ENCODE measurements at places on chromosomes 2 and 18.

DNA sequence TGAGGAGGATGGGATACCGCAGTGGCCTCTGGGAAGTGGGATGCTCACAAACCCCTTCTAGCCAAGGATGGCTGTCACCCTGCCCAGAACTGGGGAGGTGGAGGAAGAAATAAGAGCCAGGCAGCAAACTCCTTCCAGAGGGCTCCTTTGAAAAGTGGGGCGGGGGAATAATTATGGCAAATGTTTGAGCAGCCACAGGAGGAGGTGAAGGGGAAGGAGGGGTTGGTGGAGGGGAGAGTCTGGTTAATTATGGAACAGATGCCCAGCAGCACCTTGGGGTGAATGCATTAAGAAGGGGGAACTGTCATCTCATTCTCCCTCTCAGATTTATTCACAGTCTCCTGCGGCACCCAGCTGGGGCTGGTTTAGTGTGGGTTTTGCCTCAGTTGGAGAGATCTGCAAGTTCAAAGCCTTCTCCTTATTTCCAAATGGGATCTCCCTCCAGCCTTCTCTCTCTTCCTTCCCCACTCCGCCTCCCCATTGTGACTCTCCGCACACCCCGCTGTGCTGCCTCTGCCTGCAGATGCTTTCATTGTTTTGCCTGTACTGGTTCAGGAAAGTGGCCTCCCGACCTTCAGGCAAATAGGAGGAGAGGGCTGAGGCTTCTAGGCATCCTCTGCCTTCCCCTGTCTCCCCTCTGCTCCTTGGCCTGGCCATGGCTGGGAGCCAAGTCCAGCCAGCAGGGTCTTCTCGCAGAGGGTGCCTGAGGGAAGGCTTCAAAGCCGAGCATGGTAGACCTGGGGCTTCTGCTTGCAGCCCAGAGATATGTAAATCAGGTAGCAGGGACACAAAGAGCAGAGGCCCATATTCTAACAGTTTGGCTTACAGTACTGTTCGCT lies 457.2 kb upstream of the MEX3C start:
- DNase-seq = no peak

DNA sequence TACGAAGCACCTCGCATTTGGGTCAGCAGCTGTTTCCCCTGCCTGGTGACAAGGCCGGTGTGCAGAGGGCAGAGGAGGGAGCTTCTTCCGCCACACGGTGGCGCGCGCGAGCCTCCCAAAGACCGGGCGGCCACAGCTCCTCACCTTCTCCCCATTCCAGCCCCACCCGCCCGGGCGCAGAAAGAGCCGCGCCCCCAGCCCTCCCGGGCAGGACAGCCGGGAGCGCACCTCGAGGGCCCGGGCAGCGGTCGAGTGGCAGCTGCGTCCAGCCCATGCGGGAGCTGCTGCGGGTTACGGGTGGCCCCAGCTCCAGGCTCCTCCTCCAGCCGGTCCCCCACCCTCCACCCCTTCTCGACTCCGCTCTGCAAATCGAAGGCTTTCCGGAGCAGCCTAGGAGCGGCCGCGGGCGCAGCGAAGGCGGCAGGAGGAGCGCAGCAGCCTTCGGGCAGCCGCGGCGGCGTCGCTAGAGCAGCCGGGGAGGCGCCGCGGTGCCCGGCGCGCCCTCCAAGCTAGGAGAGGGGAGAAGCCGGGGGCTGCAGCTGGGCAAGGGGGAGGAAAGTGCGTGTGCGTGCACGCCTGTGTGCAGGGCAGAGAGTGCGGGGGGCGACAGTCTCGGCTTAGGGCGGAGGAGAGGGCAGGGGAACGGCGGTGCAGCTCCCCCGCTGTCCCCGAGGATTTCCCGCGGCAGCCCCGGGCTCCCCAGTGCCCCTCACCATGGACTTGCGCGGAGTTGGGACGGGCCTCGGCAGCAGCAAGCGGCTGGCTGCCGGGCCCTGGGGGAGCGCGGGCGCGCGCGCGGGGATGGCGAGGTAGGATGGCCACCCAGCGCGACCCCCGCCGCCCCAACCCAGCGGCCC lies at the start of gene CCDC85A:
TSS of gene CCDC85A (plus strand) at position 348 of the 857 bp plus-strand sequence. CDS start 635 bp downstream, outside the sequence.
- DNase-seq = peak; percentile 45

DNA sequence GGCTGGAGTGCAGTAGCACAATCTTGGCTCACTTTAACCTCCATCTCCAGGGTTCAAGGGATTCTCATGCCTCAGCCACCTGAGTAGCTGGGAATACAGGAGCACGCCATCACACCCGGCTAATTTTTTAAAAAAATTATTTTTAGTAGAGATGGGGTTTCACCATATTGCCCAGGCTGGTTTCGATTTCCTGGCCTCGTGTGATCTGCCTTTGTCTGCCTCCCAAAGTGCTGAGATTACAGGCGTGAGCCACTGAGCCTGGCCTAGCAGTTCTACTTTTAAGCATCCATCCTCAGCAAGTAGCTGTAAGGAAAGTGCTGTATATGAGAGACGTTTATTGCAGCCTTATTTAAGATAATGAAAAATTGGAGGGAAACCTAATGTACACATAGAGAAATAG lies 79.7 kb downstream of the ZDBF2 start:
- DNase-seq = no peak

DNA sequence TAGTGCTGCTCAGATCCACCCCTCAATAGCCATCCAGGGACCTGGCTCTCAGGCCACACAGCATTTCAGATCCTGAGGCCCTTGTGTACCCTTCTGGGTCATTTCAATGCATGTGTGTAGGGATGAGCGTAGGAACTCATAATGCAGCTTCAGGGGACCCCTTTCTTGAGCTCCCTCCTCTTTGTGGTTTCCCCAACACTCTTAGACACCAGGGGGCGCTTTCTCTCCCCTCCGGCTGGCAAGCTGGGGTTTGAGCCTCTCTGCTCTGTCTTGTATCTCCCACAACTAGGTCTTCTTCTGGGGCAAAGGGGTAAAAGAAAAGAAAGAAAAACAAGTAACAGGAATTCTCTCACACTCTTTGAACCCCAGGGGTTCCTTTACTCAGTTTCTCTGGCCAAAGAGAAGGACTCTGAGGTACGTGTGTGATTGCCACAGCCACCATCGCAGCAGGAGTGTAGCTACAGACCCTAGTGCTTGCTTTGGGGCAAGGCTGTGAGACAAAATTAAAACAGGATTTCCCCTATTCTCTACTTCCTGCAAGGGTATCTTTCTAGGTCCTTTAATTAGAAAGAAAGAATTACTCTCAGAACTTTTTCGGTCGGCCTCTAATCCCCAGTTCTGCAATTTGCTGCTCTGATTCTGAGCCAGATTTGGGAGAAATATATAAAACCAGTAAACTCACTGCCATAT lies 38.0 kb downstream of the CABYR start:
- DNase-seq = peak; percentile 40

DNA sequence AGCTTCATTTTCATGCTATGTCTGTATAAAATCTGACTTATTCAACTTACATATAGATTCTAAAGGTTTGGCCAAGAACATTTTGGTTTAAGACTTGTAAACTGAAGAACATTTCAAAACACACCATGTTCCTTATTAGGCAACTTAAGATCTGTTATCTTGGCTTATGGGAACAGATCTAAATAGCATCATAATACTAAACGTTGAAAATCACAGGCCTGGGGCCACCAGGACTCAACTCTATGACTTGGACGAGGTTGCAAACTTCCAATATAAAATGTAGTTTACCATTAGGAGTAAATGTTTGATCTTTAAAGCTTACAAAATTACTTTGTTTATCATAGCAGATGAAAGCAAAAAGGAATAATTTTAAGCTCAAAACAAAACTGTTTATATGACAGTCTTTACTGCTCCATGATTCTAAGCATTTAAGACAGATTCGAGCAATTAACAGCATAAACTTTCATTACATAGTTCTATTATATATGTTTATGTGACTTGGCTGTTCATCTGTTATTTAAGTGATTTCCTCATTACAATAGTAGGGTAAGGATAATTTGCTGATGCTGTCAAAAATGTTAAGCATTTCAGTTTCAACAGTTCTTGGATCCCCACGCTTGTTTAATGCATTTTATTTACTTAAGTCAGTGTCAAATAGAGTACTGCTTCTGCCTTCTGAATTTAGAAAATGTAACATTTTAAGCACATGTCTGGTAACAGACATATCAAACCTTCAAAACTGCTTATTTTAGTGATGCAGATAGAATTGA lies 8.3 kb downstream of the TCF4 start:
- DNase-seq = no peak

DNA sequence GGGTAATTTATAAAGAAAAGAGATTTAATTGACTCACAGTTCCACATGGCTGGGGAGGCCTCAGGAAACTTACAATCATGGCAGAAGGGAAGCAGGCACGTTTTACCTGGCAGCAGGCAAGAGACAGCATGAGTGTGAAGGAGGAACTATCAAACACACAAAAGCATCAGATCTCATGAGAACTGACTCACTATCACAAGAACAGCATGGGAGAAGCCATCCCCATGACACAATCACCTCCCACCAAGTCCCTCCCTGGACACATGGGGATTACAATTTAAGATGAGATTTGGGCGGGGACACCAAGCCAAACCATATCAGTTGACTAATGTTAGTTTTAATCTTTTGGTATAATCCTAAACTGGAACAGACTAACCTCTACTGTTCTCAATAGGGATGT lies 49.1 kb upstream of the CPO start:
- no peak for DNase-seq

DNA sequence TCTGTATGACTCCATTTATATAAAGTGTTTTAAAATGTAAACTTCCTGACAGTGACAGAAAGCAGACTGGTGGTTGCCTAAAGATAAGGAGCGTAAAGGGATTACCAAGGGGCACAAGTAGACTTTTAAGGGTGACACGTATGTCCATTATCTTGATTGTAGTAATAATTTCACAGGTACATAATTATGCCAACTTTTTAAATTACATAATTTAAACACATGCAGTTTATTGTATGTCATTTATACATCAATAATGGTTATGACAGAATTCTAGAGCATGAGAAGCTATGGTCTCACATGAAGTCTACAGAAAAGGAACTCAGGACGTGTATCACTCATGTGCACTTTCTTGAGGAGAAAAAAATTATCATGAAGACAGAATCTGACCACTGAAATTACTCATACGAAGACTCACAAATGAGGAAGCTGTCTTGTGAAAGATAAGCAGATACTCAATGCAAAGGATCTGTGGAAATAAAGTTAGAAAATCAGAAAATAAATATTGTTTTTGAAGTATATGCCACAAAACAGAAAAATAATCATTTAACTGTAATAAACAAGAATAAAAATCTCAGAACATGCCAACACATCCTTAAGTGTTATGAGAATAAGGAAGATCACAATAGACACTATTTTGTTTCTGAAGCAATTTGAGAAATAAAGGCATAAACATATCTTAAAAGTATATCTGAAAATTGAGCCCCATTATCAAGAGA lies 84.4 kb downstream of the TMEM131 start:
- no peak for DNase-seq

DNA sequence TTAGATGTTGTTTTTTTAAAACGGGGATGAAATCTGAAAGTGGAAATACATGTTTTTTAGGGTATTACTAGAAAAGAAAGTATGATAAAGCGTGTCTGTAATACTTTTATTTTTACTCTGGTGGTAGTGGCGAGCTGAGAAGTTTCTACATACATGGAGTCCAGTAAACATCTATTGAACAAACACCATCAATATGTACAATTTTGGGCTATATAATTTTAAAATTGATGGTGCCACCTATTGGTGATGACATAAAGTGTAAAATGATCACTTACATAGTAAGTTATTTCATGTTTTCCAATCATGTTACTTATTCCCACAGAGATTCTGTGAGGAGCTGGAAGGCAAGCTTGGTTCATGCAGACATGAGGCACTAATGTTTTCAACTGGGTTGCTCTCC lies 31.5 kb upstream of the NFE2L2 start:
- DNase-seq = no peak

DNA sequence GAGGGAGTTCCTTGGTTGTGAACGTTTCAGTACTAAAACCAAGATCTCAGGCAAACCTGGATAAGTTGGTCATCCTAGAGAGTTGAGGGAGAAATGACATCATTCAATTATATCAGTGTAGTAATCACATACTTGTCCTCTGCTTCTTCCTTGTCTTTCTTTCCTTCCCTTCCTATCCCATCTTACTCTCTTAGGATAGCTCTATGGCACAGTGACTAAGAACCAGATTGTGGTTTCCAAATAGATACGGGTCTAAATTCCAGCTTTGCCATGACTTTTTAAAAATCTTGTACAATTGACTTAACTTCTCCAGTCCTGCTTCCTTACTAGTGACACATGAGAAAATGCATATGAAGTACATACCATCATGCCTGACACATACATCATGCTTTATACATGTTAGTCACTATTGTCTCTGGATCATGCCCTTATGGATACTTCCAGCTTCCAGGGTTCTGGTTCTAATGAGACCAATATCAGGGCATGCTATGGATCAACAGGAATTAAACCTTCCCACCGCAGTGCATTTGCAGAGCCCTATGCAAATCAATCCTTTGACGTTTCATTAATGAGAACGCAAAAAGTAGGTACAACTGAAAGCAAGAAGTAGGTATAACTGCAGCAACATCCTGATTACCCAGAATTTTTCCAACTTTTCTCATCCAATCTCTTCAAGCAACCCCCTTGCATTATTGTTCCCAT lies 168.0 kb upstream of the KLF7 start:
- no peak for DNase-seq

DNA sequence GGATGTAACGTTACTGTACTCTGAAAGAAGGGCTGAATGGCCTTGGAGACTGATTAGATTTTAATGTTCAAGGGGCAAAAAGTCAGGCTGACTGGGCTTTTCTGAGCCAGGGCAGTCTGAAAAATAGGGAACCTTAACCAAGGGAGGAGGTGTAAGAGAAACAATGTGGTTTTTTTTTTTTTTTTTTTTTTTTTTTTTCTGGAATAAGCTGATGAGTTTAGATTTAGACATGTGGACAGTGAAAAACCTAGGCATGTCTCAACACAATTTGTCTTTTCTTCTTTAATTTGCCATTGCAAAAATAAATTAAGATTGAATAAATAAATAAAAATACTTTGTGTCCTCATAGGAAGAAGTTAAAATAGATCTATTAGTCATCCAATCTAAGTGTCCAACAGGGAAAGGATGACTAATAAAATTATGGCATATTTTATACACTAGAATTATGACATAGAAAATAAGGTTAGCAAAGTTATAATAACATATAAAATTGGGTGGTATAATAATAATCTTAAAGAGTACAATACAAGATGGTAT lies 237.6 kb upstream of the TRIB2 start:
- no peak for DNase-seq

DNA sequence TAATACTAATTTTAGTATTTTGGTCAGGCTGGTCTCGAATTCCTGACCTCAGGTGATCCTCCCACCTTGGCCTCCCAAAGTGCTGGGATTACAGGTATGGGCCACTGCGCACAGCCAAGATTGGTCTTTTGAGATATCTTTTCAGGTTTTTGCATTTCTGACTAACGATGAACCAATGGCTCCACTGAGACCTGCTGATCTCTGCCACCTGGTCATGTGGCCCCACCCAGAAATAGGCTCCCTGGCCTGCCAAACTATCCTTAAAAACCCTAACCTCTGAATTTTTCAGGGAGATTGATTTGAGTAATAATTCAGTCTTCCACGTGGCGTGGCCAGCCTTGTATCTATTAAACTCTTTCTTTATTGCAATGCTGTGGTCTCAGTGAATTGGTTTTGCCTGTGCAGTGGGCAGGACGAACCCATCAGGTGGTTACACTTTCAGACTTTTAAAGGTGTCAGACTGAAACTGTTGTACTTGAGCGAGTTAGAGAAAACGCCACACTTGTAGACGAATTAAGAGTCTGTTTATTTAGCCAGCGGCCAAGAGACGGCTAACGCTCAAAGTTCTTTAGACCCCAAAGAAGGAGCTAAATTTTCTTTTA lies 85.8 kb upstream of the MSH6 start:
- DNase-seq = no peak

GRCh38 chr2:209425471-209426071 lies 1.7 kb downstream of the MAP2 start:
- DNase-seq = no peak

- DNase-seq = no peak
Observed at GRCh38 chr2:152383702-152384101, 48.7 kb downstream of the FMNL2 start.
